DMS153 (cell line): ENCODE measurements at places on chromosomes 7 and 10.

DNA sequence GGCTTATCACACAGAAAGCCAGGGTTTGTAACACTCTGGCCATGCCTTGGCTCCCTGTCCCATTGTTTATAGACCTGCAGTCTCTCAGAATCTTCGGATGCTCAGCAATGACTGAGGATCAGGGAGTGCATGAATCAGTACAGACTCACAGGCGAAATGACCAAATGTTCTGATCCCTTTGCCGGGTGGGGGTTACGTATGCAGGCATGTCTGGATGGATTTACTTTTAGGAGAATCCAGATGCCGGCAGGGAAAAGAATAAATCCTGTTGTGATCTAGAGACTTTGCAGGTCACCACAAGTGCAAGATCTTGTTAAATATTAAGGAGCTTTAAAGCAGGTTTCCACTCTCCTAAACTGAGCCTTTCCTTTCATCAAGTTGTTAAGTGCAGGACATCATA lies 149.5 kb downstream of the SFMBT2 start:
- no peak for DNase-seq

GRCh38 chr7:11754123-11754522 lies 77.9 kb downstream of the THSD7A start:
- no peak for DNase-seq

- no peak for DNase-seq
Observed at GRCh38 chr7:36668750-36669149, 55.5 kb downstream of the AOAH start.

DNA sequence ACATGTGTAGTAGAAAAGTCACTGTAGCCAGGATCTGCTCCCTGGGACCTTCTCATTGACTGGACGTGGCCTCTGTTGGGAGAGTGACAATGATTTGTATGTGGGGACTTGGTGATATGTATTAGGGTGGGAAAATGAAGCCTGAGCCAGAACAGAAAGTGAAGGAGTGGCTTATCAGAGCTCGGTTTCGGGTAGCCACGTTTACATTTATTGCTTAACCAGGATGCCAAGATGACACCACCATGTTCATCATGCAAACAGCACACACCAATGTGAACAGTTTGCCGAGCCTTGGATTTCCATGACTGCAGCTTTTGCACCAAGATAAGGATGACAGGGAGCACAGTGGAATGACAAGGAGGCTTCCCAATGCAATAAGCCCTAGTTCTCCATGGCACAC lies 112.8 kb upstream of the STK17A start:
- no peak for DNase-seq

GRCh38 chr7:158125721-158126120 lies 461.9 kb downstream of the PTPRN2 start:
- no peak for DNase-seq

DNA sequence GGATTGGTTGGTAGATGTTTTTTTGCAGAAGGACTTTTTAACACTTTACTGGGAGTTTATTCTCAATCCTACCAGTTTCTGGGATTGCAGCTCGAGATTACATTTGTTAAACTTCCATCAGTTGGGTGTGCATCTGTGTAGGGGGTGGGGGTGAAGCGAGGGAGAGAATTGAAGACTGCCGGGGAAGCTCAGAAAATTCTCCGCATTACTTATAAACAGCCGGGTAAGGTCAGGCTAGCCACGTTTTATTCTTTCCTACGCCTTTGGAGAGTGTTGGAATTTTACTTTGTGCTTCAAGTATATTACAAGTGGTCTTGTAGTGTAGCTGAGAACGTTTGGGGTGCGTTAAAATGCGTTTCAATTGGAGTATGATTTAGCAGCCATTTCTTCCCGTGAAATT lies 1.1 kb downstream of the PALS2 start:
- no peak for DNase-seq

GRCh38 chr7:122885583-122886356 lies 490 bp downstream of the CADPS2 start:
- DNase-seq: no peak

DNA sequence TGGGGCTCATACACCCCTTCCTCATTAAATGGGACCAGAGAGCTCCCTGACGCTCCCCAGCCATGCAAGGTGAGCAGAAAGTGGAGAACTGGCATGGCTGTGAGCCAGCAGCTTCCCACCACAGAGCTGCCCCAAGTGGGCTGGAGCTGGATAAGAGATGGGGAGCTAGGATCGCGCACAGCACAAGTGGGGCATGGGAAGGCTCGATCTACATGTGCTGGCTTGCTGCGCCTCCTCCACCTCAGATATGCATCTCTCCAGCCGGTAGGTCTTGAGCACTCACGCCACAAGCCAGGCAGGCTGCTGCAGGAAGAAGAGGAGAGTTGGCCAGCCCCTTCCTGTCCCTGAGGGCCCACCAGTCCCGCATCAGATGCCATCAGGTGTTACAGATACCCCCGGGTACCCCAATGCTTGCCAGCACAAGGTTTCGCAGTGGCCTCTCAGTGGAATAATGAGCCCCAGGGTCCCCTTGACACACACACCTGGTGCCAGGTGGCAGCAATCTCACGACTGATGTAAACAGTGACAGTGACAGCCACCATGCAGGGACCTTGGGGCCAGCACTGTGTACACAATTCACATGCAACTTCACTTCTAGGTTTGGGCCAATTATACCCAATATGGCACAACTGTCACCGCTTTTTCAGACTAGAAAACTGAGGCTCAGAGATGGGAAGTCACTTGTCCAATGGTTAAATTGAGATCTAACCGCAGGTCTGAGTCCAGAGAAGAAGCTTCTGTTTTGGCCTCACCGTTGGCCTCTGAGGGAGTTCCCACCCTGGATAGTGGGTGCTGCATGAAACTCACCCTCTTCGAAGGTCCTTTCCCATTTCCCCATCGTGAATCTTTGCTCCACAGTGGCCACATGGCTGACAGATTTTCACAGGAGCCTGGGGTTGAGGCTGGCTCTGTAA lies 79.3 kb downstream of the OAT start:
- no peak for DNase-seq

- no peak for DNase-seq
Observed at GRCh38 chr10:102342458-102342857, 53.0 kb upstream of the NFKB2 start.

- no peak for DNase-seq
Observed at GRCh38 chr10:13831711-13832141, 245.0 kb downstream of the PRPF18 start.

GRCh38 chr7:133781486-133782090 lies 345.6 kb upstream of the LRGUK start:
- no peak for DNase-seq

GRCh38 chr10:21975378-21975990 lies 28.0 kb downstream of the DNAJC1 start:
- DNase-seq: peak; percentile 84

DNA sequence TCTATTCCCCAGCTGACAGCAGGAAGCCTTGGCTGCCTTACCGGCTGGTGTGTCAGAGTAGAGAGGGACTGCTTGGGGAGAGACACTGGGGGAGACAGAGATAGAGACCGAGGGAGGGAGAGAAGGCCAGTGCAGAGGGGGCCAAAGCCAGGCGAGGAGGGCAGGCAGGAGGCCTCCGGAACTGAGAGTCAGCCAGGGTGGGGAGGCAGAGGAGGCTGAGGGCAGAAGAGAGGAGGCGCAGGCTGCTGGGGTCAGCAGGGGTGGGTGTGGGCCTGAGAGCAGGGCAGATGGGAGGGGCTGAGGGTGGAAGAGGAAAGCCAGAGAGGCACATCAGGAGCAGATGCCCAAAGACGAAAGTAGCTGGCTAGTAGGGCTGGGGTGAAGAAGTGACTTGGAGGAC lies 57.2 kb upstream of the PAX2 start:
- DNase-seq: no peak

DNA sequence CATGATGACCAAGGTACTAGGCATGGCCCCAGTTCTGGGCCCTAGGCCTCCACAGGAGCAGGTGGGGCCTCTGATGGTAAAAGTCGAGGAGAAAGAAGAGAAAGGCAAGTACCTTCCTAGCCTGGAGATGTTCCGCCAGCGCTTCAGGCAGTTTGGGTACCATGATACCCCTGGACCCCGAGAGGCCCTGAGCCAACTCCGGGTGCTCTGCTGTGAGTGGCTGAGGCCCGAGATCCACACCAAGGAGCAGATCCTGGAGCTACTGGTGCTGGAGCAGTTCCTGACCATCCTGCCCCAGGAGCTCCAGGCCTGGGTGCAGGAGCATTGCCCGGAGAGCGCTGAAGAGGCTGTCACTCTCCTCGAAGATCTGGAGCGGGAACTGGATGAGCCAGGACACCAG lies 7.4 kb downstream of the ZSCAN21 start:
- no peak for DNase-seq

GRCh38 chr7:22184549-22185199 lies 172.3 kb downstream of the RAPGEF5 start:
- no peak for DNase-seq

DNA sequence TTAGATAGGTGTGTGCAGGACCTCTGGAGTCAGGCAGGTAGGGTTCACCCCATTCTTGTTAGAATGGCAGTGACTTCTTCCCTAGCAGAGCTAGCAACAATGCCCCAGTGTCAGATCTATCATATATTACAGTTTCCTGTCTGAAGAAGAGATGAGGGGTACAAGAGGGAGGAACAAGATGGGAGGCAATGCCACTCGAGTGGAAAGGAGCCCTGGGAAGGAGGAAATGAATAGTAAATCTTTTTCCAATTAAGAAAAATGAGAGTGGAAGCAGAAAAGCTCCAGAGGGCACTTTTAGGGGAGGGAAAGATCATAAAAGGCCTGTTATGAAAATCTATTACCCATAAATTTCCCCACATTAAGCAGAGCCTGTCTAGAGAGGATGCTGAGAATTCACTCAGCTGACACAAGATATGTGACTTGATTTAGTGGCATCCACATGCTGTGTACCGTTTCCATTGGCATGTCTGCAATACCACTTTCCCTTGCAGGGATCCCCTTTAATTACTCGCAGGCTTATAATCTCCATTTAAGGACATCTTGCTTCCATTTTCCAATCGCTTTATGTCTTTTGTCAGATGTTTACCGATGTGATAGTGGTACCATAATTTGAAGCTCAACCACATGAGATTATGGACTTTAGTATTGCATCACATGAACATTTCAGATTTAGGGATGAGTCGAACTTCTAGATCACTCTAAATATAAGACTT lies 70.0 kb upstream of the AGBL3 start:
- DNase-seq: no peak

GRCh38 chr7:150406567-150407421 lies 27.7 kb downstream of the ZNF775 start:
- DNase-seq: no peak

- DNase-seq: no peak
Observed at GRCh38 chr7:11517853-11518252, 314.1 kb downstream of the THSD7A start.
